ENCODE measurements at places on chromosomes 1 and 21. TPM values are rescaled to one million over a fixed set of nuclear protein-coding genes. Genes with fewer than 3 reads are reported as not detected.

DNA sequence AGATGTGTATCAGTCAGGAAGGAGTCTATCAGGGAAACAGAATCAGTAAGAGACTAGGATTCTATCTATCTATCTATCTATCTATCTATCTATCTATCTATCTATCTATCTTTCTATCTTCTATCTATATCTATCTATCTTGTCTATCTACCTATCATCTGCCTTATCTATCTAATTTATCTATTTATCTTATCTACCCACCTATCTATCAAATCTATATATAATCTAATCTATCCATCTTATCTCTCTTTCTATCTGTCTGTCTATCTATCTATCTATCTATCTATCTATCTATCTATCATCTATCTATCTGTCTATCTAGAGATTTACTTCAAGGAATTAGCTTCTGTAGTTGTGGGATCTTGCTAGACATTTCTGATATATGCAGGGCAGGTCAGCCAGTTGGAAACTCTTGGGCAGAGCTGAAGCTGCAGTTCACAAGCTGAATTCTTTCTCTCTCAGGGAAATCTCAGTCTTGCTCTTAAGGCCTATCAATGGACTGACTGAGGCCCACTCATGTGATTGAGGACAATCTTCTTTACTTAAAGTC is 140.2 kb upstream of the JUN start:
- no peak for DNase-seq

DNA sequence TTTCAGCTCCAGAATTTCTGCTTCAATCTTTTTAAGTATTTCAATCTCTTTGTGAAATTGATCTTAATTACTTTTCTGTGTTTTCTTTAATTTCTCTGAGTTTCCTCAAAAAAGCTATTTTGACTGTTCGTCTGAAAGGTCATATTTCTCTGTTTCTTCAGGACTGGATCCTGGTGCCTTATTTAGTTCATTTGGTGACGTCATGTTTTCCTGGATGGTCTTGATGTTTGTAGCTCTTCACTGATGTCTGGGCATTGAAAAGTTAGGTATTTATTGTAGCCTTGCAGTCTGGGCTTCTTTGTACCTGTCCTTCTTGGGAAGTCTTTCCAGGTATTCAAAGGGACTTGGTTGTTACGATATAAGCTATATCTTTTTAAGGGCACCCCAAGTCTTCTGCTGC is 998.7 kb downstream of the NCAM2 start:
- no peak for DNase-seq

The ERICH3 gene
- total RNA-seq = not detected

The ZNF683 gene
- total RNA-seq = not detected

Measured in T-helper 17 cell (primary cell).